ENCODE measurements at places on chromosomes 12 and 14.

DNA sequence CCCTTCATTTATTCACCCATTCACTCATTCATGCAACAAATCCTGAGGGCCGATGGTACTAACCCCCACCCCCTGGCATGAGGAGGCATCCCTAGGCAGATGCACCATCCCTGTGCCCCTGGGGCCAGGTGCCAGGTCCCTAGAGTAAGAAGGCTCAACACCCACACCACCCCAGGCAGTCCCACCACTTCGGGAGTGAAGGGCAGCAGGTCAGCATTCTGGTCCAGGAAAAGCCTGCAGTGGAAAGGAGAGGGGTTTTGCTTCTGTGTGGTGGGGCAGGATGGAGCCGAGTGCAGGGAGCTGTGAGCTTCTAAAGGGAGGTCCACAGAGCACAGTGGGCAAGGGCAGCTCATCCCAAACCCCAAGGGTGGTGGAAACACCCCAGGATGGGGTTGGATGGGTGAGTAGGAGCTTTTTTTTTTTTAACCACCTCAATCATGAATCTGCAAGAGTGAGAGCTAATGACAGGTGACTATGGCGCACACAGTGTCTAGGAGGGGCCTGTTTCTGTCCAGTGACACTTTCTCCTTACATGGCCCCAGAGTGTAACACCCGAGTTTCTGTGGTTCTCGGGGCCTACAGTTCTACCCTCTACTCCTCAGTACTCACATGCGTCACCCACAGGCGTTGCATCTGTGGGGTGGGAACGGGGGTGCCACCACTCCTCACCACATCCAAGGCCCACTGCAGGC, 414.3 kb downstream of the TMEM121 start:
- no peak for DNase-seq

DNA sequence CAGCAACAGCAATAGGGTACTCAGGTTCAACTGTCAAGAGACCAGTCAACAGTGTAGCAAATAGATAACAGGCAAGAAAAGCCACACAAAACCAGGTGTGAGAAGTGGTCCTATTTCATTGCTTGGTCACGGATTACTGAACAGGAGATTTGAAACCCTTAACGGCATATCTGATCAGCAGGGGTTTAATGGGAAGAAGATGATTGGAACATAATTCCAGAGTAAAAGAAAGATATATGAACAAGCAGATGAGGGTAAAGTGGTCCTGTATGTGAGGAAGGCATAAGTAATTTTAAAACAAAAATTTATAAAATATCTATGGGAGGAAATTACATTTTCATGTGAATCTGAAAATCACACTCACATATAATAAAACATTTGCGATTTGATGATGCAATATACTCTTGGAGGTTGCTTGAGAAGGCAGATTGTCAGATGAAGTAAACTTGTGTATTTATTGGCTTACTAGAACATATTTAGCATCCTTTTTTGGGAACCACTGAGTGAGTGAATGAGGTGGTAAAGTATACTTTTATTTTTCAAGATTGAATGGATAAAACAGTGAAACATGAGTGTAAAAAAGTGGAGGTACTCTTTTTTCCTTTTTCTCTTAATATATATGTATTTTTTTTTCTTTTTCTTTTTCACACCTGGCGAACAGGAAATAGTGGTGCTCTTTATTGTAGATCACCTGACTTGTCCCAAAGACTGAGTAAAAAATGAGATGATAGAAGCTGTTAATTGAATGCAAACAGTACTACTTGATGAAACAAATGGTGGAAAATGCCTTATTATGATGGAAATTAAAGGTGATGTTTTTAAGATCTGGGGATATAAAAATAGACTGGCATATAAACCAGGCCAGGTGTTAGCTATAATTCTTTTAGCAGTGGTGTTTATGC, 21.6 kb upstream of the SDR39U1 start:
- no peak for DNase-seq

DNA sequence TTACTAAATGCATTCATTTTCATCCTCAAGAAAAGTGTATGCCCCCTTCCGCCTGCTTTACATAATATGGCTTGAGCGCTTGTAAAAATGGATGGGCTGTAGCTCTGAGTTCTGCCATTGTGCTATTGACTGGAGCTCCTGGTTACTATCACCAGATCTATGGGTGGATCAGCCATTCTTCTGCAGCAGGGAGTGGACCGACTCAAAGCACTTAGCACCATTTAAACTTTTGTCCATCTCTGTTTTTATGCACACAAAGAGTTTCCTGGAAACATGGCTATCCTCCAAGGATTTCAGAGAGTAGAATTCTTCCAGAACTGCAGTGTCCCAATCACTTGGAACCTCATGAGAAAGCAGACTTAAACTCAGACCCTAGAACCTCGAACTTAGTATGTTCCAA, 4.5 kb upstream of the NUMB start:
- DNase-seq, result no peak

DNA sequence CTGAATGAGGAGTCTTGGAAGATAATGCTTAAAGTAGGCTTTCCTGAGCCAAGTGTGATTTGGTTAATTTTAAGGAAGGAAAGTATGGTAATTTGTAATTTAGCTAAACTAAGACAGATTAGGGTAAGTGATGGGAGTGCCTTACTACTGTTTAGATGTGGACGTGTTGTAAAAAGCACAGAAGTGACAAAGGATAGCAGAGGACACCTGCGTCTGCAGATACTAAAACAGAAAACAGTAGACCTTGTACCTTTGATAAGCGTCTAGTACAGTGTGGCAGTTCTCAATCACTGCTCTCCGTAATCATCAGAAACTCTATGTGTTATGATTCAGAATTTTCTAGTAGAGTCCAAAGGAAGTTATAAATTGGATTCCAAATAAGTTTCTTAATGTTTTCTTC, 58.0 kb downstream of the MIA2 start:
- no peak for DNase-seq

GRCh38 chr12:54374562-54375258, 9.8 kb downstream of the ZNF385A start:
- no peak for DNase-seq

- no peak for DNase-seq
Observed at GRCh38 chr14:69270795-69271708, 11.1 kb downstream of the GALNT16 start.

- no peak for DNase-seq
Observed at GRCh38 chr12:94829552-94829951, 173.9 kb downstream of the NDUFA12 start.

- DNase-seq, result no peak
Observed at GRCh38 chr12:58576916-58577315, 343.4 kb downstream of the LRIG3 start.

DNA sequence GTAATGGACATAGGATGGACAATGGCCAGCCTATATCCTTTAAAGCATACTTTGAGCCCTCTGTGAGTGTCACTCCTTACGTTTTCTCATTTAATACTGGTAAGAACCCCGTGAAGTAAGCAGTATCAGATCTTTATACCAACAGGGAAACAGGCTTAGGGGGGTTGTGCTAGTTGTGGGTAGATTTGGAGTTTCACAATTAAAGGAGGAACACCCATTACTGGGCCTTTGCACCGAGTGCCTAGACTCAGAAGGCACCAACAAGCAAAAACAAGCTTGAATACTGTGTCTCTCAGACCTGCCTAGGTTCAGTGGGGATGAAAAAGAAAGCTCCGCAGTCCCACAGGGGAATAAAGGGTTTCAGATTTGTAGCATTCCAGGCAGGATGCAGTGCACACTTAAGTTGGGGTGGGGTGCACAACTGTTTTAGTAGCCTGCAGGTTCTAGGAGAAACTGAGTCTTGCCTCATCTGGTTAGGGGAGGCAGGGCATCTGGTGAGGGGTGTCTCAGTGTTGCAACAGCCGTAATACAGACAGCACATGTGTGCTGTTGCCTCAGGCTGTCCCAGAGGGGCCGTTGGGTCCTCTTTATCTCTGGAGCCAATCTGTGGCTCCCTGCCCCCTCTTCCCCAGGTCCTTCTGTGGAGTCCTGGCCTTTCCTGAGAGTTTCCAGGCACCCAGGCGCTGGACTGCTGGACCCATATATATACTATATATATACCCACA, 51.2 kb downstream of the IRAK3 start:
- DNase-seq, result no peak

DNA sequence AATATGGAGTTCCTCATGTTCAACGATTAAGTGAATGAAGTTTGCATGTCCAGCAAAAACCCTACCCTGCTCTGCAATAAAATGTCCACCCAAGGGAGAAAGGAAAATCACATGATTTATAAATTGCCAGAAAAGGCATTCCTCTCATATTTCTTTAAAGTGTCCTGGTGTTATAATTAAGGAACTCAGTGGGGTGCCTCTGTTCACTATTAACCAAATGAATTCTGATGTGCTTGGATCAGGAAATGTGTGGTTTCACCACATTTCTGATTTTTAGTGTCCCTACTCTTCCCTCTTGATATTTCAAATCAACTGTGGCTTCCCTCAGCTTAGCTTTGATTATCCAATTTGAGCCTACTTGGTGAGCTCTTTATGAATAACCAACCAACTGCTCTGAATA, 208.1 kb downstream of the PHLDA1 start:
- no peak for DNase-seq

- DNase-seq, result no peak
Observed at GRCh38 chr12:79267580-79267979, 403.0 kb downstream of the SYT1 start.

GRCh38 chr12:91866566-91866965, 279.1 kb downstream of the BTG1 start:
- DNase-seq, result no peak

- no peak for DNase-seq
Observed at GRCh38 chr12:131132118-131132892, 178.6 kb downstream of the ADGRD1 start.

DNA sequence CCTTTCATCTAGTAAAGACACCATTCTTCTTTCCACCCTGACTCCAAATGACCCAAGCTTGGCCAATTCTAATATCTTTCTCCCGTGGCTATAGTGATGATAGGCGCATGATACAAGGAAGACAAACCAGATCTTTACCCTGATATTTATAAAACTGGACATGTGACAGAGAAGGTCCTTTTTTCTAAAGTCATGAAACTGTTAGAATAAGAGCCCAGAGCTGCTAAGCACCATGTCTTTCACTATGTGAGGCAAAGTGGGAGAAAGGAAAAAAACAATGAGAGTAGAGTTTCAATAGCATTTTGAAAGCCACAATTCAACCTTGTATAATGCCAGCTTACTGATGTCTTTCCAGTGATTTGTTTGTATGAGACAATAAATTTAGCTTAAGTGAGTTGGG, 212.4 kb downstream of the RASSF9 start:
- no peak for DNase-seq

- DNase-seq, result no peak
Observed at GRCh38 chr14:39912192-39913100, 480.2 kb upstream of the FBXO33 start.

- DNase-seq, result no peak
Observed at GRCh38 chr14:92581966-92582566, 68.5 kb downstream of the RIN3 start.

- no peak for DNase-seq
Observed at GRCh38 chr14:97366400-97366799, 569.2 kb downstream of the VRK1 start.
